ENCODE measurements at places on chromosomes 11 and 22.
A peak's percentile ranks its signal among the peaks of the same experiment; 100 is the strongest.

GRCh38 chr11:95108159-95108611 lies 18.5 kb downstream of the ENDOD1 start:
- DNase-seq = no peak

DNA sequence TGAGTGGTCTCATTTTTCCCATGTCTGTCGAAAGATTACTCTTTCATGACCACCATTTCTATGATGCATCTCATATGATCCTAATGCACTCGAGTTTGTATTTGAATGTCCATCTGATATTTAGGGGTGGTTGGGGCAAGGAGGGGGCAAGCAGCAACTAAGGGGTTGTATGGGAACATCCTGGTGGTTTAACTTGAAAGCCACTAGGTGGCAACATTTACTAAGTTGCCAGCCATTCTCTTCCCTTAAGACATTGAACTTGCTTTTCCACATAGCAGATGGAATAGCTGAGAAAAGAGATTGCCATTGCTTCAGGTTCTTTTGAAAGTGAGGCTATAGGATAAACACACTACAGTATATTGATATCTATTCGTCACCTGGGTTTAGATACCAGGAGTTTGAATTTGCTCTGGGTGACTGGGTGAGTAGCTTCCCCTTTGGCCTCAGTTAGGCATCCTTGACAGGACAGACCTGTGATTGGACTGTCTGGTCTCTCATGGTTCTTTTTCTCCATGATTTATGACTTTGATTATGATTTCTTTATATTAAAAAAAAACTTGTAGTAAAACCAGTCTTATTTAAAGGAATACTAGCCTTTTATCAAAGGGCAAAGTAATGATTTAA lies 32.4 kb downstream of the NF2 start:
- peak; percentile 64 for DNase-seq

- DNase-seq = no peak
These were observed 47.7 kb downstream of the TRIOBP start for GRCh38 chr22:37744589-37744988.

DNA sequence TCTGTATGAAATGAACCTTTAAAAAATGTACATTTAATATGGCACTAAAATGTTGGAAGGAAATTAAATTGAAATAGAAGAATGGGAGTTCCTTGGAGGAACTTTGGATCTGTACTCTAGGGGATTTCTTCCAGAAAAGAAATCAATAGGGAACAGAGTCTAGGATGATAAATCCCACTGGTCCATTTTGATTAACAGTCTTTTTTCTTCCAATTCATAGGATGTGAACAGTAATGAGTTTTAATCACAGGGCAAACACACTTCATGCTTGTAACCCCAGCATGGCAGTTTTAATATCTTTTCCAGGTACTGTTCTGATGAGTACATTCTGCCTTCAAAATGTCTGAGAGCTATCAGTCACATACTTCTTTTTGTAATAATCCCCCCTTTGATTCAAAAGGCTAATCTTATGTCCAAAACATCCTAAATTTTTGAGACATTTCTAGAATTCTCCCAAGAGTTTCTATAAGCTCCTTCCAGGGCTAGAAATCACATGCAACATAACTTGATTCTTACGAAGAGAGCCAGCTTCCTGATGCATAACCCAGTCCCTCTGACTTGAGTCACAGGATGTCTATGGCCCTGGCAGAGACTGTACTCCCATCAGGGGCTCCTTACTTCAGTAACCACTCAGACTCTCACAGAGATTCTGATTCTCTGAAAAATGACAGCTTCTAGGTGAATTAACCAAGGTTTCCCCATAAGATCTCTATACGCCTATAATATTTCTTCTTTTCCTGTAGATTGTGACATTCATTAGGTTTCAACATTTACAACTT lies 112.9 kb downstream of the SLC36A4 start:
- no peak for DNase-seq

DNA sequence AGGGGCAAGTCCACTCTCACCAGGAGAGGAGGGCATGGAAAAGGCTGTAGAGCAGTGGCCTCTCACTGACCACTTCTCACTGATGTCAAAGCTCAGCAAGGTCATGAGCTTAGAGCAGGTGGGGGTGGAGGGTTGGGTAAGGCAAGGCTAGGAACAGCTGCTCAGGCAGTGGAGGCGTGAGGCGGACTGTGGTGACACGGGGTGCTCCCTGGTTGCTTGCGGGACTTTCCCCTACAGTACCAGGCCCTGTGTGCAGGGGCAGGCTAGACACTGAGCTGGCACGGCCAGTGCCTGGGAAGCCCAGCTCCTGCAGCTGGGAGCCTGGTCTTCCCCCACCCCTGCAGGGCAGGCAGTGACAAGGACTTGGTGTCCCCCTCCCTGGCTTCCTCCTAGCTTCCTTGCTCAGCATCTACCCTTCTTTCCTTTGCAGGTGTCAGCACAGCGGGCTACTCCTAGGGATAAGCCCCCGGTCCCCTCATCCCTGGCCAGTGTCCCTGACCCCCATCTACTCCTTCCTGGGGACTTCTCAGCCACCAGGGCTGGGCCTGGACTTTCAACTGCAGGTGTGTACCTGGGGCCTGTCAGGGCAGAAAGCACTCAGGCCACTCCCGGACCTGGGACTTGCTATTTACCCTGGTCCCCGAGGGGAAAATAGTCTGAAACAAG lies 45.6 kb downstream of the PISD start:
- no peak for DNase-seq

- peak; percentile 43 for DNase-seq
These were observed 961.8 kb upstream of the CCDC90B start for GRCh38 chr11:84247926-84248325.

Measured in NCI-H1105 treated with DMSO at 0.1 percent for 48 hours (cell line).